CD4-positive, alpha-beta T cell treated with Interleukin-12 subunit alpha and Interleukin-12 subunit beta, for 1 hour (primary cell): ENCODE measurements at places on chromosomes 11 and 22.
A peak's percentile ranks its signal among the peaks of the same experiment; 100 is the strongest.

DNA sequence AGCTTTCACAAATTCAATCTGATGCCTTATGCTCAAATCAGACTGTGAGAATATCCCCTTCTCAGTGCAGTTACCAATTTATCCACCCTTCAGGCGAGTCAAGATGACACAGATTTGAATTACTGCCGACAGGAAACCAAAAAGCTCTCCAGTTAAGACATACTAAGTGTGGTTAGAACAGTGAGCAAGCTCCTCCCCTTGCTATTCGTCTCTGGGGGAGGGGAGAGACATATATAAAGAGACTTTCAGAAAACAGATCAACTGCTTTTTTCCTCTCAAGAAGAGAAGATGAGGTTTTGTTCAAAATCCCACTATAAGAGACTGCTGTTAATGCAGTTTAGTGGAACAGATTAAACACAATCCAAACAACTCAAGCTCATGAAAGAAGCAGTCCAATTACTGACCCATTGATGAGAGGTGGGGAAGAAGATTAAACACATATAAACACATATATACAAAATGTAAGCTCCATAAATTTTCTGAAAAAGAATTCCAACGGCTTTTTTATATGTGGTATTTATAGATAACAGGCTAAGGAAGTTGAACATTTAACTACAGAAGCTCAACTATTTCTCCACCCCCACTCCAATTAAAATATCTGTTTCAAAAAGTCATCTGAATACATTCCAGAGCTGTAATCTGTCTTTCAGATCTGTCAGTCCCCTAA, 102.7 kb downstream of the MRTFA start:
- peak; percentile 85 for DNase-seq

- no peak for DNase-seq
These were observed 6.5 kb downstream of the RAB36 start for GRCh38 chr22:23151827-23152226.

DNA sequence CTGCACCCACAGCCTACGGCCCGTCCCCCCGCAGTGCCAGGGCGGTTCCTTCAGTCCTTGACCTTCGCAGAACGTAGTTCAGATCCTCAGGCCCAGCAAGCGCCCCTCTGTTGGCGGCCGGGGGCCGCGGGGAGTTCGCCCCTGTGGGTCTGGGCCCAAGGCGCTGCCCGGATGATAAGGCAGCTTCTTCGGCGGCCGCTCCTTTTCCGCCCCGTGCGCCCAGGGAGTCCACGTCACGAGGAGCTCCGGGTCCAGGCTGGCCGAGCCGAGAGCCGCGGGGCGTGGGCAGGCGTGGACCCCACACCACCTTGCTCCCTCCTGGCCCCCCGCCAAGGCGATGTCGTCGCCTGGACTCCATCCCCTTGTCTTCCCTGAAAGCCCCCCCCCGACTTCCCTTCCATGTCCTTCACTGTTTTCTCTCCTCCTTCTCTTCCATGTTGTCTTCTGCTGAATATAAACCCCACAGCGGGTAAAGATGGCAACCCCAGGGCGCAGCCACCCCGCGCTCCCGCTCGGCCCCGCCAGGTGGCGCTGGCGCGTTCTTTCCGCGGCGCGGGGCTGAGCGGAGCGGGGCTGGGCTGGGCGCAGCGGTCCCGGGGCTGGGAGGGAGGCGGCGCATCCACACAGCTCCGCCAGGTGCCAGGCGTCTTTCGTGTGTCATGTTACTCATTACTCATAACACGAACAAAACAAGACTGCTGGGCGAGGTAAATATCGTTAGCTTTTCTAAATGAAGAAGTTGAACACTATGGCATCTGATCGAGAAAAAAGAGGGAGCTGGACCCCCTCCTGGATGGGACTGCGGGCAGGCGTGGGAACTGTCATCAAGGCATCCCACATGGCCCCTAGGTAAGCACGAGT, 321.0 kb downstream of the NTM start:
- DNase-seq = no peak

GRCh38 chr11:96113193-96113681, 189.3 kb upstream of the MTMR2 start:
- no peak for DNase-seq

DNA sequence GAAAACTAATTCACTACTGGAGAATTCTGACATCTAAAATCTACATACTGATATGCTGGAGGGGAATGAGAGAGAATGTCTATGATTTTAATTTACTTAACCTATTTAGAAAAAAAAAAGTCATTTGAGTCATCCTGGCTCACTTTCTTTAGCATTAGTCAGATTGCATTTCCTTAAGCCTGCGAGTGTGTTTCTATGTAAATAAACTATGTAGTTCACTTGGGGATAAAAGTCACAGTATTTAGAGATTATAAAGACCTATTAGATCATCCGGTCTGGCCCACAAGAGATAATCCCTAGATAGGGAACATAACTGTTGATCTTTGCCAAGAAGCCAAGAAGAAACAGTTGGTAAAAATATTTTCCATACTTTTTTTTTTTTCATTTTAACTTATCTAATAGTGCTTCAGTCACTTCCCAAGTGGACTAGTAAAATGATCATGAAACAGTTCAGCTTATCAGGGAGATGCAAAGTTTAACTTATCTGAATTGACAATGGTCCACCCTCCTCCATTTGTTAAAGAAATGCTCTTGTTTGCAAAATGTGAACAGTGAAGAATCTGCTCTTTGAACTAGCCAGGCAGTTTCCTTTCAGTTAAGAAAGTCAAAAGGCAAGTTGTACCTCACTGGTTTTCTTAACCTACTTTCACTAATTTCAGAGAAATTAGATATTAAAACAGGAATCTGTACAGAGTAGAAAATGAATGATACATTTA, 21.2 kb upstream of the BLID start:
- no peak for DNase-seq

DNA sequence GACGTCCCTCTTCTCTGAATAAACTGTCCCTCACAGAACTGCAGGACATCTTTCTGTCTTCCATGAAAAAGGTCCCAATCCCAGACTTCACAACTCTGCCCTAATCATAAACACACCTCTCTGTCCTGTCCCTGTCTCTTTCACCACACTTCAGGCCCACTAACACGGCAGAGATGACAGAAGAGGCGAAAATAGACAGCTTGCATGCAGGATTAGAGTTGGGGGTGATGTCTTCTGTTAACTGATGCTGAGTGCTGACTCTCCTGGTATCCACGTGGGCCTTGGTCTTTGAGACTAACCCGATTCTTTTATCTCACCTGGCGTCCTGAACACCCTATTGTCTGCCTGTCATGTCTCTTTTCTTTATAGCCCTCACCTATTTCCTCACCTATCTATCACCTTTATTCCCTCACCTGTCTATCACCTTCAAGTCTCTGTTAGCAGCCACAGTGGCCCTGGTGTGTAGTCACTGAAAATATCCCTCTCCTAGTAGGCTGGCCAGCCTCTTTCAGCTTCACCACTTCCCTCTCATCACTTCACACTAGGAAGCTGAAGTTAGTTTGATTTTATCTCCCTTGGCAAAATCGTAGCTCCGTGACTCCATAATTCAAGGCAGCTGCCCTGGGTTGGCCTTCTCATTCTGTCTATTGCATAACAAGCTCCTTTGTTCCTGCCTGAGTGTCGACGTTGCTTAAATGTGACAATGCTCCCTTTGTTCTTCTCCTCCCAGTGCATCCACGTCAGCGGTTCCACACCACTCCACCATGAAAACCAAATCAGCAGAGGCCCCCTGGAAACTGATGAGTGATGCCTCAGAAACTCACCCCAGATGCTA, 30.6 kb upstream of the DRD2 start:
- no peak for DNase-seq

- no peak for DNase-seq
These were observed 986.9 kb upstream of the CHORDC1 start for GRCh38 chr11:91209751-91210150.

- no peak for DNase-seq
These were observed 2.0 kb upstream of the NRXN2 start for GRCh38 chr11:64724863-64725532.

DNA sequence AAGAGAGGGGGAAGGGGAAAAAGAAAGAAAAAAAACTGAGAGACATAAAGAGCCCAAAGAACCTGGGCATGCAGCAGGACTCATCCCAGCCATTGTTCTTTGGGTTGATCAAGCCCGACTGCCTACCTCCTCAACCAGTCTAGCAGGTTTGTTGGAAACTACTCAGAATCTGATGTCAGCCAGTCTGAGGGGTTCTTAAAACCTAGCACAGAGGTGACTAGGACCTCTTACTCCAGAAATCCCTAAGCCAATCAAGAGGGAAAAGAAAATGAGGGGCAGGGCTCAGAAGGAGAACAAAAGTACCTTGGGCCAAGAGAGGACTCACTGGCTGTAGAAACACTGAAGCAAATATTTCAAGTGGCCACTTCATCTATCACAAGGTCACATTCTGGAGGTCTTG, 228.0 kb downstream of the AASDHPPT start:
- DNase-seq = no peak

DNA sequence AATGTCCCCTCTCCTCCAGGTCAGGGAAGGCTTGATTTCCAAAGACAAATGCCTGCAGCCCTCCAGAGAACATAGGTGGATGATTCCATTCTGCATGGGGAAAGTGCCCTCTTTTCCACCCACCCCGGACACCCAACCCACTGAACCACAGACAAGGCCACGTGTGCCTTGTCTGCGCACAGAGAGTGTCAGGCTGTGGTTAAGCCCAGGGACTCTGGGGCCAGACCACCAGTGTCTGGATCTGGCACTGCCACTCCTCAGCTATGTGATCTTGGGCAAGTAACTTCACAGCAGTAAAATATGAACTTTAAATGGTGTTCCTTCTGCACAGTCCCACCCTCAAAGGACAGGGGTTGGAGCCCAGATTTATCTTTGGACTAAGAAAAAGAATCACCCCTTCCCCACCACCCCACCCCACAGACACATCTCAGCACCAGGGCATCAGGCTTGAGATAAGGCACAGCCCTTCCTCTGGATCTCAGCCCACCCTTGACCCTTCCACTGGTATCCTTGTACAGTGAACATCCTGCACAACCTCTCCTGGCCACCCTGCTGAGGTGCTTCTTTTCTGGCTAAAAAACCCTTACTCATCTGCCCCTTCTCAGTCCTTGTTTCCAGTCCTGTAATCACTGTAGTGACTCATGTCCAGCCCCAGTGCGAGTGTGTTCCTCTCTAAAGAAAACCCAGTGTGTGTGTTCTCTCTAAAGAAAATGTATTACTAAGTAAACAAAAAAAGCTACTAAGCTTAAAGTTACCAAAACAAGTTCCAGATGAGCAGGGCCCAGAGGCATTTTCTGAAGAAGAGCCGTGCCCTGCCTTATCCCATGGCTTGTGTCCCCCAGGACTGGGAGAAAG, 1.9 kb upstream of the PTGDR2 start:
- DNase-seq = no peak

GRCh38 chr11:2945031-2945756, 16.0 kb upstream of the PHLDA2 start:
- peak; percentile 40 for DNase-seq

DNA sequence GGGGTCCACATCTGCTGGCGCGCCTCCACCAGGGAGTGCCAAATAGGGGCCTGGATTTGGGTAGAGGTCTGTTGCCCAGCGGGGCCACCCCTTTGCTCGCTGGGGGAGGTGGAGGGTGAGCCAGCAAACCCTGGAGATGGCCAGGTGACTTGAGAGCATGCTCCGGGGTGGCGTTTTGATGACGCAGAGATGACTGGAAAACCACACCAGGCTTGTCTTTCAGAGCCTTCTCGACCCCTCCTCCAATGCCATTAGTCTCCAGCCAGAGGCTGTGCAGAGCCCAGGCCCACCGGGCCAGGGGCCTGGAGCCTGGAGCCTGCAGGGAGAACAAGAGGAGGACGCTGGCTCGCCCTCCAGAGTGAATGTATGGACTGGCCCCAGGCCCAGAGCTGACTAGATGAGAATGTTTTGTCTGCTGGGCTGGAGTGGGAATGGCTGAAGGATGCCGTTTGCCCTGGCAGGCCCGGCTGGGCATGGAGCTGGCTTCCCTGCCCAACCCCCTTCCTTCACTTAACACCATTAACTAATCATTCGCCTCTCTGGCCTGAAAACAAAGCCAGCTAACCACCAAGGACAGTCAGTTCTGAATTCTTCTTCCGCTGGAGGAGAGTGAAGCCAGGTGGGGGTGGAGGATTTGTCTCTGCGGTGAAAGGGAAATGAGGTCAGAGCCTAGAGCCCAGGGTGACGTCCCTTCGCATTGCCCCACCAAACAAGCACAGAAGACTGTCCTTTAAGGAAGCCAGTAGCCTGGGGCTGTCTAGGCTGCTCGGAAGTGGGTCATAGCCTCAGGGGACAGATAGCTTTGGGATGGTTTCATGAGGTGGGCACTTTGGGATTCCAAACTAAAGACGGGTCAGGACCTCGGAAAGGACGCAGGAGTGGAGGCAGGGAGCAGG, 1.6 kb upstream of the MCAM start:
- DNase-seq = peak; percentile 50

GRCh38 chr22:46578251-46578823, 40.9 kb upstream of the CELSR1 start:
- no peak for DNase-seq

- DNase-seq = no peak
These were observed 71.6 kb upstream of the SLC5A12 start for GRCh38 chr11:26793487-26793886.

DNA sequence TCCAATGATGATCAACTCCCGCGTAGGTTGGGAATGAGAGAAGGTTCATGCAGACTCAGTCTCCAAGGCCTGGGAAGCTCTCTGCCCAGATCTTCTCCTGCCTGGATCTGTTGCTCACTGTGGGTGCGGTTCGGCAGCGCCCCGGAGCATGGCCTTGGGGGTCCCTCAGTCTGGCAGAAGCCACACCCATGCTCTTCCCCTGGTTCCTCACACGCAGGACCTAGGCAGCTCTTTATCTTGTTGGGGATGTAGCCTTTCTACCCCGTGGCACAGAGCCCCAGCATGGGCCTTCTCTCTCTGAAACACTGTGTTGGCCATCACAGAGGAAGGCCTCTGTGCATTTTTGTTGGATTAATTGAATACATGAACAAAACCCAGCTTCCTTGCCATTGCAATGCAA, 1461.6 kb downstream of the BRD1 start:
- no peak for DNase-seq
